ENCODE measurements at places on chromosomes 5 and 9. TPM values are rescaled to one million over a fixed set of nuclear protein-coding genes. Genes with fewer than 3 reads are reported as not detected.

ANKH gene
- 33.5 TPM for total RNA-seq

DNA sequence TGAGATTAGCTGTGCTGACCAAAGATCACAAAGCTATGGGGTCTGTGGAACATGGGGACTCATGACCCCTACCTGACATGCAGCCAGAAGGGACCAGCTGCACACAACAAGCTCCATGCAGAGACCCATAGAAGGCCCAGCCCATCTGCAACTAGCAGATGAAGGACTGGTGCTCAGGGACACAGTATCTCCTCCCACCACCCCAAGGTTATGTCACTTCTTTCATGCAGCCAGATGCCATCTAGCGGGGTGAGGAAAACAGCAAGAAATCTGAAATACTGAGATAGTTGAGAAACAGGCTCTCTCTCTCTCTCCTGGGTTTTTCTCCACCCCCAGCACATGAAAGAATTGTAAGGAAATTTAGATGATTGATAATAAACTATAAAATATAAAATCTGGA, 161.3 kb upstream of the DAPK1 start:
- H3K4me1 ChIP-seq, result no peaks in the 10 kb centered on the region
- H3K36me3 ChIP-seq, result no peaks in the 10 kb centered on the region
- H3K4me3 ChIP-seq, result no peak overlapping the region

DNA sequence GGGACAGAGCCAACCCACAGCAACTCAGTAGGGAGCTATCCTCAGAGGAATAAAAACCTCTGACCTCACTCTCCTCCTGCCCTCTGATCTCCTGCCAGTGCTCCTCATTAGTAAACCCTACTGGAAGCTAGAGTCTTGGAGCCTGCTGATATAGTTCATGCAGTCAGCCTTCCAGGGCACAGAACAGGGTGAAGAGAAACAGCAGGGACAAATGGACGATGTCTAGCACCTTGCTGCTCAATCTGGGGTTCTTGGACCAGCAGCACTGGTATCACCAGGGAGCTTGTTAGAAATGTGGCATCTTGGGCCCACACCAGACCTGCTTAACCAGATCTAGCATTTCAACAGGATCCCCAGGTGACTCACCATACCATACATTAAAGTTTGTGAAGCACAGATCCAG, 5.5 kb upstream of the GALNT12 start:
- DNase-seq, result no peak
- no peak overlapping the region for H3K27ac ChIP-seq
- no peak overlapping the region for H3K4me3 ChIP-seq
- H3K4me1 ChIP-seq, result peaks cover under 1% of the 10 kb centered on the region

- H3K4me3 ChIP-seq, result peak overlapping the region; percentile 55
- peaks cover 18% of the 10 kb centered on the region for H3K27me3 ChIP-seq
- no peaks in the 10 kb centered on the region for H3K36me3 ChIP-seq
- H3K4me1 ChIP-seq, result peaks cover 4% of the 10 kb centered on the region
- H3K27ac ChIP-seq, result no peak overlapping the region
Measured at GRCh38 chr9:8857926-8858595, 1058.5 kb upstream of the DMAC1 start.

SPATA31A3 gene
- not detected for total RNA-seq

DNA sequence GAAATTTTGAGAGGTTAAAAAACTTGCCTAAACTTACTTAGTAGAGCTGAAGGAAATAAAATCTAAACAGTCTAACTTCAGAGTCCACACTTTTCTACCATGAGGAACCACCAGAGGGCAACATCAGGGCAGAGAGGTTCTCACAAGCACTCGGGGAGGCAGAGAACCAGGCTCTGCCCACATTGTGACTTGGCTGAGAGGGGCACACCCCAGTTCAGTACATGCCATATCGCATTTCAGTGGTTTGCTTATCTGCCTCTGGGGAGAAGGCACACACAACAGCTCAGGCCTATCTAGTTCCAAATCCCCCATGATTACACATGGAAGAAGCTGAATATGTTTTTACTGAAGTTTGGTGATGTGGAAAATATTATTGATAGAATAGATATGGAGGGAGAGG, 49.2 kb downstream of the EQTN start:
- DNase-seq, result no peak
- no peaks in the 10 kb centered on the region for H3K4me1 ChIP-seq
- H3K27me3 ChIP-seq, result no peaks in the 10 kb centered on the region

ANXA1 gene
- 25.4 TPM for total RNA-seq

SCGB3A2 gene
- total RNA-seq, result not detected

- H3K4me1 ChIP-seq, result peaks cover 7% of the 10 kb centered on the region
- no peak within 1 kb of the TSS for H3K4me3 ChIP-seq
- H3K27me3 ChIP-seq, result no peaks in the 10 kb centered on the region
- H3K27ac ChIP-seq, result no peak within 1 kb of the TSS
Measured at GRCh38 chr9:18473652-18474279, at the start of gene ADAMTSL1. TSS of gene ADAMTSL1 (plus strand) at chr9:18474153. CDS start at chr9:18474233, 80 bp downstream.

OR1J2 gene
- not detected for total RNA-seq

- H3K4me1 ChIP-seq, result no peaks in the 10 kb centered on the region
- peaks cover 21% of the 10 kb centered on the region for H3K27me3 ChIP-seq
- H3K27ac ChIP-seq, result peak within 1 kb of the TSS; percentile 15
- H3K4me3 ChIP-seq, result peak within 1 kb of the TSS; percentile 56
- DNase-seq, result peak; percentile 50
- H3K36me3 ChIP-seq, result no peaks in the 10 kb centered on the region
Measured at GRCh38 chr5:178940569-178941360, at the start of gene ZNF454. TSS of gene ZNF454 (plus strand) at chr5:178941198. CDS start at chr5:178942792, 1,594 bp downstream.

GRCh38 chr5:9103290-9103689, 442.6 kb downstream of the SEMA5A start:
- H3K4me3 ChIP-seq, result no peak overlapping the region
- no peak overlapping the region for H3K27ac ChIP-seq
- no peaks in the 10 kb centered on the region for H3K4me1 ChIP-seq

- H3K4me1 ChIP-seq, result no peaks in the 10 kb centered on the region
- no peaks in the 10 kb centered on the region for H3K36me3 ChIP-seq
- H3K4me3 ChIP-seq, result no peak overlapping the region
- DNase-seq, result no peak
- H3K27me3 ChIP-seq, result no peaks in the 10 kb centered on the region
- H3K27ac ChIP-seq, result no peak overlapping the region
Measured at GRCh38 chr9:101601904-101602765, 7.4 kb upstream of the PPP3R2 start.

- H3K4me1 ChIP-seq, result peaks cover 4% of the 10 kb centered on the region
- H3K4me3 ChIP-seq, result no peak overlapping the region
- H3K27ac ChIP-seq, result no peak overlapping the region
- H3K27me3 ChIP-seq, result peaks cover 12% of the 10 kb centered on the region
Measured at GRCh38 chr5:176658817-176659511, 11.7 kb downstream of the TSPAN17 start.

DNA sequence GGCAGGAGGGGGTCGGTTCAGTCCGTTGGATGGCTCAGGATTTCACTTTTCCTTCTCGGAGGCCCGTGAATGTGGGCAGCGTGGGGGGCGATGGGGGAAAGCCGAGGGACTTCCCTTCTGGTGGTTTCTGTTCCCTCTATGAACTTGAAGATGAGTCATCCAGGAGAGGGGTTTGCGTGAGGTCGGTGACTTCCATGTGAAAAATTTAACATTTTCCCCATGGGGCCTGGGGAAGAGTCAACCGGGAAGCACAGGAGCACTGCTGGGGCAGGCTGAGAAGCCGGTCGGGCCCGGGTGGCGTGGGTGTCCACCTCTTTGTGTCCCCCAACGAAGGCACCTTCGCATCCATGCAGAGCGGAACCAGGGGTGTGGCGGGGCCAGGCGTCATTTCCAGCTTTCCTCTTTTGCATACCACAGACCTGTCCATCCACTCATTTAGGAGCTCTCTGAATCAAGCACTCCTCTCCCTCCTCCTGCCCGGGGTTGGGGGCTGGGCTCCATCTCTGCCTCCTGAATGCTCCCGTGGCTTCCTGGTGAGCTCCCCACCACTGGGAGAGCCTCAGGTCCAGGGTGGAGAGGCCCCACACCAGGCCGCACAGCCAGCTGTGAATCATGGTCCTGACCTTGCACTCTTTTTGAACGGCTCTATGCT, 68.4 kb downstream of the ANKRD33B start:
- H3K27ac ChIP-seq, result no peak overlapping the region
- H3K27me3 ChIP-seq, result no peaks in the 10 kb centered on the region
- peaks cover 6% of the 10 kb centered on the region for H3K4me1 ChIP-seq
- no peak overlapping the region for H3K4me3 ChIP-seq
- DNase-seq, result no peak

DNA sequence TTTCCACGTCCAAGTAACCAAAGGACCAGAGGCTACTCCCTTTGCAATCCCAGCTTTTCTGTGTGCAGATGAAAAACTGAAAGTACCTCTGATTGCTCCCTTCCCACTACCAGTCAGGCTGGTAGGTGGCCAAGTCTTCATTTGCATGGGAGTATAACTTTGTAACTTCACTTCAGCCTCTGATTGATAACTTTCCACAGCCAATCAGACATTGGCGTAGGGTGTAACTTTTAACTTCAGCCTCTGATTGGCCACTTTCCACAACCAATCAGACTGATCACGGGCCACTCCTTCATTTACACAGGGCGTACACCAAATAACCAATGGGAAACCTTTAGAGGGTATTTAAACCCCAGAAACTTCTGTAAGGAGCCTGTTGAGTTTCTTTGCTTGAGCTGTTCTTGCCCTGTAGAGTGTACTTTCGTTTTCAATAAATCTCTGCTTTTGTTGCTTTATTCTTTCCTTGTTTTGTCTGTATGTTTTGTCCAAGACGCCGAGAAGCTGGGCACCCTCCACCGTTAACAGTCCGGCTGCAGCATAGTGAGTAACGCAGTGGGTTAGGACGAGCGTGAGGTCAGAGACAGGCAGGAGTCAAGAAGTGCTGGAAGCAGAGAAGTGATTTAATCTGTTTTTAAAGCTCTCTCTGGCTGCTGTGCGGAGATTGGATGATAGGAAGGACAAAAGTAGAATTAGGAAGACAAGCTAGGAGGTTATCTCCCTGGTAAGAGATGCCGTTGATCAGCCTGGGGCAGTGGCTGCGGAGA, 3.5 kb upstream of the EXOSC2 start:
- peaks cover 10% of the 10 kb centered on the region for H3K4me1 ChIP-seq
- H3K27me3 ChIP-seq, result no peaks in the 10 kb centered on the region
- peak overlapping the region; percentile 38 for H3K4me3 ChIP-seq

SPOUT1 gene
- total RNA-seq, result 10.7 TPM

SPATA31E1 gene
- total RNA-seq, result not detected

GRCh38 chr5:77398896-77399295, 93.2 kb downstream of the WDR41 start:
- DNase-seq, result no peak
- no peaks in the 10 kb centered on the region for H3K4me1 ChIP-seq
- H3K36me3 ChIP-seq, result no peaks in the 10 kb centered on the region
- H3K4me3 ChIP-seq, result no peak overlapping the region
- no peak overlapping the region for H3K27ac ChIP-seq
- no peaks in the 10 kb centered on the region for H3K27me3 ChIP-seq

HK3 gene
- total RNA-seq, result 2.2 TPM

DNA sequence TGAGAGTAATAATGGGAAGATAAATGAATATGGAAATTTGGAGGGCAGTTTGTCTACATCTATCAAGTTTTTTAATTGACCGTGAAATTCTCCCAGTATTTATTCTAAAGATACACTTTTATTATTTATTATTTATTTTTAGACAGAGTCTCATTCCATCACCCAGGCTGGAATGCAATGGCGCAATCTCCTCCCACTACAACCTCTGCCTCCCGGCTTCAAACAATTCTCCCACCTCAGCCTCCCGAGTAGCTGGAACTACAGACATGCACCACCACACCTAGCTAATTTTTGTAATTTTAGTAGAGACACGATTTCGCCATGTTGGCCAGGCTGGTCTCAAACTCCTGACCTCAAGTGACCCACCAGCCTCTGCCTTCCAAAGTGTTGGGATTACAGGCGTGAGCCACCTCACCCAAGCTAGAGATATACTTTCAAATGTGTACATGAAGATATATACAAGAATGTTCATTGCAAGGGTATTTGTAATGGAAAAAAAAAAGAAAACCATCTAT, 97.7 kb upstream of the SLC12A2 start:
- DNase-seq, result no peak
- no peaks in the 10 kb centered on the region for H3K36me3 ChIP-seq
- H3K4me3 ChIP-seq, result no peak overlapping the region

PDGFRB gene
- total RNA-seq, result 27.9 TPM

DNA sequence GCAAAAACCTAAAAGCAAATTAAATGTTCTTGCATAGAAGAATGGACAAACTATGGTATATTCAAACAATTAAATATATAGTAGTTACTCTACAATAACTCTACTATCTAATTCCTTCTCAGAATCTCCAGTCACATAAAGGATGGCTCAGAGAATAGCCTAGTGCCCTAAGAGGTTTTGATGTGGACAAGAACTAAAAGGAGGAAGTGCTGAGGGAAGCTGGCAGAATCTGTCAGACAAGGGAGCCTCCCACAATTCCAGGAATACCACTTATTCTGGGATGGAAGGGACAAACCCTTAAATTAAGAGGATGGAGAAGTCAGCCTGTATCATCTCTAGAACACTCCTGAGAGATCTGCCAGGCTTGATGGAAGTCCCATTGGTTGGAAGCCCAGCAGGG, 30.4 kb downstream of the TNFSF8 start:
- DNase-seq, result no peak
- no peak overlapping the region for H3K27ac ChIP-seq
- H3K36me3 ChIP-seq, result no peaks in the 10 kb centered on the region
- H3K27me3 ChIP-seq, result no peaks in the 10 kb centered on the region
- no peak overlapping the region for H3K4me3 ChIP-seq

DNA sequence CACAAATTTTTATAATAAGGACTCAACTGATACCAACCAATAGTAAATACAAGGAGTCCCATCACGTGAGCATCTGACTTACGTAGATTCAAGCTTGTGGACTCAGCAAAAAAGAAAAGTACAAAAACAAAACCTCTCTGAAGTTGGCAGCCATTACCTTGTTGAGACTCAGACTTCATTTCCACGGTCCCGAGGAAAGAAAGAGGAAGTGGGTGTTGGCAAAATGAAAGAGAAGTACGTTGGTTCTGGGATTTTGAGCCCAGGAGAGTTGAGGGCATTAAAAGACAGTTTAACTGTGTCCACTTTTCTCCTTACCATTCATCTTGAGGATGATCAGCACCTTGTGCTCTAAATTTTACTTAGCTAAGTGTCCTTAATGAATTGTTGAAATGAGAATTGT, 26.7 kb downstream of the NCBP1 start:
- H3K27ac ChIP-seq, result peak overlapping the region; percentile 0
- H3K4me3 ChIP-seq, result no peak overlapping the region
- peaks cover 91% of the 10 kb centered on the region for H3K36me3 ChIP-seq
- H3K27me3 ChIP-seq, result no peaks in the 10 kb centered on the region
- no peak for DNase-seq

GRCh38 chr5:159458217-159458711, 128.0 kb upstream of the IL12B start:
- H3K4me3 ChIP-seq, result no peak overlapping the region
- no peaks in the 10 kb centered on the region for H3K4me1 ChIP-seq
- H3K27me3 ChIP-seq, result no peaks in the 10 kb centered on the region
- no peaks in the 10 kb centered on the region for H3K36me3 ChIP-seq
- no peak overlapping the region for H3K27ac ChIP-seq

All from gastrocnemius medialis (tissue), 4 donors.